ENCODE measurements at places on chromosomes 2 and 18.

GRCh38 chr2:173537694-173538093 is 183.0 kb downstream of the CDCA7 start:
- no peak for DNase-seq

- DNase-seq: no peak
Measured at GRCh38 chr18:80170395-80171053, 61.5 kb downstream of the ADNP2 start.

GRCh38 chr2:90207454-90208058 is 1516.1 kb downstream of the RPIA start:
- no peak for DNase-seq

- peak; percentile 51 for DNase-seq
Measured at GRCh38 chr2:152694161-152694661, 23.1 kb downstream of the PRPF40A start.

Measured in T-helper 2 cell treated with Interferon-gamma antibody and Interleukin-4, amounts not matched to agents 5 μg/mL and 100 μg/mL, for 36 hours (primary cell).